ENCODE measurements at places on chromosomes 5 and 9.

GRCh38 chr9:121983736-121984135 is 109.4 kb downstream of the TTLL11 start:
- no peak for DNase-seq

GRCh38 chr5:176553260-176554085 is 4.3 kb downstream of the CDHR2 start:
- no peak for DNase-seq

DNA sequence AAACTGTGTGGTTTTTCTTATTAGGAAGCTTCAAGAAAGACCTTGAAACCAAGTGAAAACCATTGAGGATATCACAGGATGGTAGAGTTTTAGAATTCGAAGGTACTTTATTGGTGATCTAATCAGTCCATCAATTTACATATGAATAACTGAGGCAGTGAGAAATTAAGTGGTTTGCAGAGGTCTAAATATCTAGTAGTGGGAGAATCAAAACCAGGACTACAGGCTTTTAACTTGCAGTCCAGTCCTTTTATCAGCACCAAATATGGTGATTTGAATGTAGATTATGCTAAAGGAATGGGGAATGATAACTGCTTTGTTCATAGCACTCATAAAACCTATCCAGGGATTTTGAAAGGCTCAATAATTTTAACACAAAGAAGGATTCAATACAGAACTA is 85.8 kb downstream of the ZSWIM6 start:
- no peak for DNase-seq

- no peak for DNase-seq
Measured at GRCh38 chr5:43034591-43034968, 5.5 kb downstream of the ANXA2R start.

DNA sequence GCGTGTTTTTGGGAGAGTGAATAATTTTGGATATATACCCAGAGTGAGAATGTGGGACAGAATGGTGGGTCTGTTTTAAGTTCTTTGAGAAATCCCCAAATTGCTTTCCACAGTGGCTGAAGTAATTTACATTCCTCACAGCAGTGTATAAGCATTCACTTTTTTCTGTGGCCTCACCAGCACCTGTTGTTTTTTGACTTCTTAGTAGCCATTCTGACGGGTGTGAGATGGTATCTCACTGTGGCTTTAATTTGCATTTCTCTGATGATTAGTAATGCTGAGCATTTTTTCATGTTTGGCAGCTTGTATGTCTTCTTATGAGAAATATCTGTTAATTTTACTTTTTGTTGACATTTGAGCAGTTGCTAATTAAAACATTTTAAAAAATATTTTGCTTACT is 9.4 kb upstream of the SPATA31D1 start:
- DNase-seq = no peak

DNA sequence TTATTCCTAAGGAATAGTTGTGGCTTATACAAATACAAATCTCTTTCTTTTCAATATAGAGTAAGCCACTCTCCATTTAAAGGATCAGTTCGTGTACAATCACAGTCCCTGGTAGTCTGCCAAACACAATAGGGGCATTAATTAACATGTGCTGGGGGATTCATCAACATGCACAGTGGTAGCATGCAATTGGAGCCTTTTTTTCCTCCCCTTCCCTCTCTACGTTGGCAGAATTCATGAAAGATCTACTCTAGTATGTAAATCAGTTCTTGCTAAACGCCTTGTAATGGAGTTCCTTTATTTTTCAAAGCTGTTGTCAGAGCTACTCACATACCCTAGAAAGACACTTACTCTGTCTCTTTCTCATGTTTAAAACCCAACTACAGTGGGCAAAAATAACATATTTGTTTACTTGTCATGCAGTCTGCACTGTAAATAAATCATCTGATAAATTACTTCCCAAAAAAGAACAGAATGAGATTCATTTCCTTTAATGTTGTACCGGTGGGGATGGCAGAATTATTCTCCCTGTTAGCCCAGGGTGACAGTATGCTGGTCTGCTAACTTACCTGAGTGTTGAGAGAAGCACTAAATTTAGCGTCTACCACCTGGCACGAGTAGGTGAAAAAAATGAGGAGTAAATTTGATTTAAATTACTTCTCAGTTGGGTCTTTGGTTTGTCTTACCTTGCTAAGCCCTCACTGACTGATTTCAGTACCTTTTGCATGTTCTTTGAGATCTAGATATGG is 341.5 kb upstream of the CCNH start:
- no peak for DNase-seq

DNA sequence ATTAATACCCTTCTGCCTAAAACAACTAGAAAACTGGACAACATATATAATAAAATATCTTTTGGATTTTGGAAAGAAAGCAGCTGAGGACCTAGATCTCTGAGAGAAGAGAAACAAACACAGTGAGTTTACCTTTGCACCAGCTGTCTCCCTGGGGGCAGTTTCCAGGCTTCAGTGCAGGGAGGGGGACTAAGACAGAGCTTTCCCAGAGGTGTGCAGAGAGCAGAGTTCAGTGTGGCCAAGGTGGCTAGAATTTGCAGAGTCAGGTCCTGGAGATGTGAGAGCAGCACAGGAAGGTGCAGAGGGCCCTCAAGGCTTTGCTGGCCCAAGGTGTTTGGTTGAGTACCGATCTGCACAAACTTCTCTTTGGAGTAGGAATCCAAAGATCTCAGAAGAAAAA is 26.3 kb upstream of the PTPDC1 start:
- DNase-seq = no peak

GRCh38 chr9:13513286-13513685 is 233.8 kb upstream of the MPDZ start:
- no peak for DNase-seq
